SW480 (cell line): ENCODE measurements at places on chromosomes 4 and X.

GRCh38 chr4:159229164-159229563, 126.3 kb downstream of the RAPGEF2 start:
- DNase-seq, result peak; percentile 9

DNA sequence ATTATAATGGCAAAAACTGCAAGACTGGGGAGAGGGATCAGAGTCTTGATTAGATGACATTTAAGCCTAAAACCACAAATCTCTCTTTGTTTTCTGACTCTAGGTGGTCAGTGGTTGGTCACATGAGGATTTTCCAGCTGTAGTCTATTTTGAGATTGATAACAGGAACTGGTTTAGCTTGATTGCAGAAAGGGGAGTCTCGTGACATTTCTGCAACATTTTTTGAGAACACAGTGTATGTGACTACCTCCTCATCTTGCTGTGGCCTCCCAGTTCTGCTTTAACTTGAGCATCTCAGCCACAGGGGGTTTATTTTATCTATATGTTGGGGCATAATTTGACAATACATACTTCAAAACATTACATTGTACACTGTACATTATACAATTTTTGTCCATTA, 726.4 kb upstream of the MAGEB2 start:
- no peak for DNase-seq

GRCh38 chr4:85658766-85659439, 184.0 kb downstream of the ARHGAP24 start:
- no peak for DNase-seq

GRCh38 chr4:153834901-153835300, 46.0 kb upstream of the SFRP2 start:
- DNase-seq, result no peak

DNA sequence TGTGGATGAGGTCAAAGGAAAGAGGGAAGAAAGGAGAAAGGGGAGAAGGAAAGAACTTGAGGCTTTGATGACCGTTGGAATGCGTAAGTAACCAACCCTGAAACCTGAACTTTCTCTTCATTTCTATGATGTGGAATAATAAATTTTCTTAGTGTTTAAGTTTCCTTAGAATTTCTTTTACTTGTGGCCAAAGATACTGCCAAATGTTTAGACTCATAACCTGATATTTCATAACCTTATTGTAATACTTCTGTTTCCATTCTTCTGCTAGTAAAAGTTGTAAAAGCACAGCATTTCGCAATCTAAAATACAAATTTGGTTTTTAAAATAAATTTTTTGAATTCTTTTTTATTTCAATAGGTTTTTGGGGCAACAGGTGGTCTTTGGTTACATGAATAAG, 258.5 kb upstream of the GIMD1 start:
- no peak for DNase-seq

DNA sequence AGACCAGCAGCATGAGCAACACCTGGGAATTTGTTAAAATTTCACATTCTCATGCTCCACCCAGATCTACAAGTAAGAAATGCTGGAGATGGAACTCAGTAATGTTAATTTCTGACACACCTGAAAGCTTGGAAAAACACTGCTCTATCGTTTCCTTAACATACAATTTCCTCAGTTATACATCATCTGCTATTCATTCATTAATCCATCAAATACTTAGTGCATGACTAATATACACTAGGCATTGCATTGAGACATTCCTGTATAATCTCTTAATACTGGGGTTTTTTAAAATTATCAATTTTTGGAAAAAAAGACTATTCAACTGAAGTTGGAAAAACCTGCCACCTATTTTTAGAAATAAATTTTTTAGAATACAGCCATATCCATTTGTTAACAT, 106.1 kb downstream of the CHM start:
- no peak for DNase-seq

- DNase-seq, result no peak
Observed at GRCh38 chr4:176001151-176002006, 64.3 kb upstream of the WDR17 start.

GRCh38 chr4:36029951-36030350, 214.4 kb downstream of the ARAP2 start:
- no peak for DNase-seq

GRCh38 chrX:3549411-3549911, 164.0 kb downstream of the PRKX start:
- DNase-seq, result peak; percentile 28

GRCh38 chr4:155299103-155299502, 77.7 kb downstream of the MAP9 start:
- DNase-seq, result no peak

GRCh38 chrX:71228063-71228642, 5.1 kb downstream of the GJB1 start:
- DNase-seq, result no peak
